Left ventricle myocardium inferior (tissue), 1 donor: ENCODE measurements at places on chromosomes 6 and 20.

DNA sequence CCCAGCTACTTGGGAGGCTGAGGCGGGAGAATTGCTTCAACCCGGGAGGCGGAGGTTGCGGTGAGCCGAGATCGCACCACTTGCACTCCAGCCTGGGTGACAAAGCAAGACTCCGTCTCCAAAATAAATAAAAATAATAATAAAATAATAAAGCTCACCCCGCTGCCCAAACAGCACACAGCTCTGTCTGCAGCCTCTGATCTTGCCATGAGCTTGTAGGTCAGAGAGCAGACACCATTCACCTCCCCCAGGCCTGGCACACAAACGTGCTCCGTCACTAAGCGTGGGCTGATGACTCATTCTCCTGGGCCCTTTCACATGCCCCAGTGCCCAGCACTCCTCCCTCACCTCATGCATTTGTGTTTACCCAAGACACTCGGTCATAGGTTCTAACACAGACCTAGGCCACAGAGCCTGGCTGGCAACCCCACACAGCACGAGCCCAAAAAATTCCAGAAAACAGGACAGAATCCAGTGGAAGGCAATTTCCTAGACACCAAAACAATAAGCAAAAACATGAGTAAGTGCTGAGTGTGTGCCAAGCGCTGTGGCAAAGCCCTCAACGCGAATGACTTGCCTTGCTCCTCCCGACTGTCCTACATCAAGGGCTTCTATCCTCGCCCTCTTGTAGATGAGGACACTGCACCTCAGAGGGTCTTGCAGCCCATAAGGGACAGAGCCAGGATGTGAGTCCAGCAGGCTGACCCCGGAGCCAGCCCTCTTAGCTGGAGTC is 18.0 kb downstream of the ATP9A start:
- DNase-seq: peak; percentile 44

DNA sequence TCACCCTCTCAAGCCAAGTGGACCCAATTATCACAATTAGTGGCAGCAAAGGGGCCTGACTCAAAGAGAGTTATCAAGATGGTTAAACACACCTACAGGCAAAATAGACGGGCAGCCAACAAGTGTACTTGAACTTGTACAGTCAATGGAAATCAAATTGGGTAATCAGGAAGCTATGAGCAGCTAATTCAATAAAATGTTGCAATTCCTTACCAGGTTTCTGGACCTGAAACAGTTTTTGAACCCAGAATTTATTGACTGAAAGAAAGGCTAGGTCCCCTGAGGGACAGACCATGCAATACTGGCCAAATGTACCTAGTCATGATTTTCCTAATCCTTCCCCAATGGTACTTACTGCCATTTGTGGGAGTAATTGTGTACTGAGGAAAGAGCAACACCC is 679.8 kb downstream of the EPM2A start:
- no peak for DNase-seq

DNA sequence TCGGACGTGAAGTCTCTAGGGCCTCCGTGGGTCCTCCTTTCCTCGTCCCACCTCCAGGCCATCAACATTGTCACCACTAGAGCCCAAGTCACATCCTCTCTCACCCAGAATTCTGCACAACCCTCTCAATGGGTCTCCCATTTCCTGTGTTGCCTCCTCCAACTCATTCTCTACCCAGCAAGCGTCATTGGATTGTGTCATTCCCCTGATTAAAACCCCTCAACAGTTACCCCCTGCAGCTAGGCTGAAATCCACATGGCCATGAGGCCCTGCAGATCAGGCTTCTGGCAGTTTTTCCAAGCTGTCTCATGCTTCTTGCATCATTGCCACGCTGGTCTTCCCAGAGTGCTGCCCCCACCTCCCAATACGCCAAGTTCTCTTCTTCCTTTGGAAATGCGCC is 12.9 kb upstream of the FAM210B start:
- no peak for DNase-seq

GRCh38 chr6:131638013-131638412 is 911 bp downstream of the ENPP3 start:
- DNase-seq: no peak

DNA sequence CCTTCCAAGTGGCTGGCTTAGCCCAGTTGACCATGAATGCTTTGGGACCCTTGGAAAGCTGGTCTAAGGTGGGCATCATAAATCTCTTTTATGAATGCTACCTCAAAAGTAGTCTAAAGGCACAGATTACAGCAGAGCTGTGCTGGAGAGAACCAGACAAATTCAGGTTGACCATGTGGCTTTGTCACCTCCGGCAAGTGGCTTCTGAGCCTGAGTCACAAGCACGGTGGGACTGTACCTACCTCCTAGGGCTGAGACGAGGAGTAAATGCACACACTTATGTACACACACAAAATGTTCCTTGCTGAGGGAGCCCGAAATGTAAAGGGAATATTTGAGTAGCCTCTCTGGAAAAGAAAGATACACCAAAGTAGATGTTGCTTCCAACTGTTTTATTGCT is 155.9 kb downstream of the NFATC2 start:
- DNase-seq: no peak
